ENCODE measurements at places on chromosomes 5 and 9.

GRCh38 chr5:163544836-163545235 lies 39.4 kb downstream of the MAT2B start:
- H3K36me3 ChIP-seq: no peaks in the 10 kb centered on the region
- no peaks in the 10 kb centered on the region for H3K4me1 ChIP-seq
- DNase-seq: no peak
- H3K27ac ChIP-seq: no peak overlapping the region

- H3K4me3 ChIP-seq: no peak overlapping the region
- DNase-seq: no peak
- peaks cover 9% of the 10 kb centered on the region for H3K4me1 ChIP-seq
- no peaks in the 10 kb centered on the region for H3K36me3 ChIP-seq
- no peaks in the 10 kb centered on the region for H3K27me3 ChIP-seq
- no peak overlapping the region for H3K27ac ChIP-seq
Measured at GRCh38 chr9:93829271-93830011, 125.7 kb downstream of the BARX1 start.

DNA sequence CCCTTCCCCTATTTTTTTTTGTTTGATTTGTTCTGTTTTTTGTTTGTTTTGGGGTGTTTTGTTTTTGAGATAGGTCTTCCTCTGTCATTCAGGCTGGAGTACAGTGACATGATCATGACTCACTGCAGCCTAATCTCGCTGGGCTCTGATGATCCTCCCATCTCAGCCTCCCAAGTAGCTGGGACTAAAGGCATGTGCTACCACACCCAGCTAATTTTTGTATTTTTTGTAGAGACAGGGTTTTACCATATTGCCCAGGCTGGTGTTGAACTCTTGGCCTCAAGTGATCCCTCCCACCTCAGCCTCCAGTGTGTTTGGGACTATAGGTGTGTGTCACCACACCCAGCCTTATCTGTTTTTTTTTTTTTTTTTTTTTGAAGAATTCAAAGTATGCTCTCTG lies 605.4 kb downstream of the DNAH5 start:
- H3K27me3 ChIP-seq: no peaks in the 10 kb centered on the region
- H3K36me3 ChIP-seq: no peaks in the 10 kb centered on the region
- no peaks in the 10 kb centered on the region for H3K4me1 ChIP-seq

GRCh38 chr5:78293851-78294247 lies 649 bp downstream of the AP3B1 start:
- H3K27ac ChIP-seq: peak overlapping the region; percentile 91
- no peaks in the 10 kb centered on the region for H3K36me3 ChIP-seq
- H3K4me3 ChIP-seq: peak overlapping the region; percentile 99

GRCh38 chr9:108197008-108197365 lies 658.8 kb downstream of the ACTL7B start:
- DNase-seq: no peak
- H3K4me1 ChIP-seq: no peaks in the 10 kb centered on the region
- H3K4me3 ChIP-seq: no peak overlapping the region
- no peaks in the 10 kb centered on the region for H3K27me3 ChIP-seq

DNA sequence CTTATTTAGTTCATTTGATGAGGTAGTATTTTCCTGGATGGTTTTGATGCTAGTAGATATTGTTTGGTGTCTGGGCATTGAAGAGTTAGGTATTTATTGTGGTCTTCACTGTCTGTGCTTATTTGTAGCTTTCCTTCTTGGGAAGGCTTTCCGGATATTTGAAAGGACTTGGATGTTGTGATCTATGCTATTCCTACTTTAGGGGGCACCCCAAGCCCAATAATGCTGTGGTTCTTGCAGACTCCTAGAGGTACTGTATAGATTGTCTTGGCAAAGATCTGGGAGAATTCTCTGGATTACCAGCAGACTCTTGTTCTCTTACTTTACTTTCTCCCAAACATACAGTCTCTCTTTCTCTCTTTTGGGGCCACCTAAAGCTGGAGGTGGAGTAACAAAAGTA lies 315.7 kb downstream of the MAT2B start:
- H3K27me3 ChIP-seq: no peaks in the 10 kb centered on the region
- no peak overlapping the region for H3K4me3 ChIP-seq
- no peaks in the 10 kb centered on the region for H3K36me3 ChIP-seq
- no peak overlapping the region for H3K27ac ChIP-seq

GRCh38 chr5:120609570-120609969 lies 145.5 kb downstream of the PRR16 start:
- no peak for DNase-seq
- no peak overlapping the region for H3K27ac ChIP-seq
- no peak overlapping the region for H3K4me3 ChIP-seq

- H3K27me3 ChIP-seq: no peaks in the 10 kb centered on the region
- DNase-seq: no peak
- H3K4me3 ChIP-seq: no peak overlapping the region
- H3K36me3 ChIP-seq: no peaks in the 10 kb centered on the region
- H3K4me1 ChIP-seq: peaks cover 57% of the 10 kb centered on the region
Measured at GRCh38 chr5:125408448-125409233, 662.2 kb upstream of the ZNF608 start.

- no peak for DNase-seq
- H3K4me1 ChIP-seq: peaks cover 51% of the 10 kb centered on the region
- no peaks in the 10 kb centered on the region for H3K27me3 ChIP-seq
- no peak overlapping the region for H3K27ac ChIP-seq
Measured at GRCh38 chr9:129453734-129454133, 167.2 kb downstream of the C9orf50 start.

DNA sequence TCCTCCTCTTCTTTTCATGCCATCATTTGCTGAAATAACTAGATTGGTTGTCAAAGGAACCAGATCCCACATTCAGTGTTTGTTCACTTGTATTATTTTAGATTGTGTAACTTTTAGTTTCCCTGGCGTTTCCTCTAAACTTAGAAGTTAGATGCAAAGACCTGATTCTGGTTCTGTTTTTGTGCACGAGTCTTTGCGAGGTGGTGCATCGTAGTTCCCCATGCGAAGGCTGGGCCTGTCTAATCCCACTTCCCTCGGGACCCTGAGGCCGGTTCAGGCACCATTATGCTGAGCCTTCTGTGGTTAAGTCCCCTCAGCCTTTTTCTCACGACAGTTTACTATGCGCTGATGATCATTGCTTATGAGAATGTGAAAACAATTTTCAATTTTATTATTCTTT lies 219.1 kb upstream of the OTULINL start:
- no peaks in the 10 kb centered on the region for H3K27me3 ChIP-seq
- no peaks in the 10 kb centered on the region for H3K4me1 ChIP-seq
- H3K4me3 ChIP-seq: no peak overlapping the region
- H3K36me3 ChIP-seq: peaks cover 44% of the 10 kb centered on the region
- DNase-seq: no peak

- no peaks in the 10 kb centered on the region for H3K27me3 ChIP-seq
- H3K36me3 ChIP-seq: no peaks in the 10 kb centered on the region
- H3K4me3 ChIP-seq: no peak overlapping the region
- DNase-seq: no peak
- no peak overlapping the region for H3K27ac ChIP-seq
- H3K4me1 ChIP-seq: no peaks in the 10 kb centered on the region
Measured at GRCh38 chr9:3676766-3677165, 151.0 kb upstream of the RFX3 start.

- H3K4me3 ChIP-seq: no peak overlapping the region
- DNase-seq: no peak
- peaks cover 92% of the 10 kb centered on the region for H3K4me1 ChIP-seq
- H3K36me3 ChIP-seq: no peaks in the 10 kb centered on the region
Measured at GRCh38 chr9:2027543-2028160, 12.5 kb downstream of the SMARCA2 start.

- no peaks in the 10 kb centered on the region for H3K27me3 ChIP-seq
- no peak for DNase-seq
- H3K4me1 ChIP-seq: no peaks in the 10 kb centered on the region
- no peak overlapping the region for H3K27ac ChIP-seq
Measured at GRCh38 chr9:78073722-78074121, 42.1 kb upstream of the GNAQ start.

DNA sequence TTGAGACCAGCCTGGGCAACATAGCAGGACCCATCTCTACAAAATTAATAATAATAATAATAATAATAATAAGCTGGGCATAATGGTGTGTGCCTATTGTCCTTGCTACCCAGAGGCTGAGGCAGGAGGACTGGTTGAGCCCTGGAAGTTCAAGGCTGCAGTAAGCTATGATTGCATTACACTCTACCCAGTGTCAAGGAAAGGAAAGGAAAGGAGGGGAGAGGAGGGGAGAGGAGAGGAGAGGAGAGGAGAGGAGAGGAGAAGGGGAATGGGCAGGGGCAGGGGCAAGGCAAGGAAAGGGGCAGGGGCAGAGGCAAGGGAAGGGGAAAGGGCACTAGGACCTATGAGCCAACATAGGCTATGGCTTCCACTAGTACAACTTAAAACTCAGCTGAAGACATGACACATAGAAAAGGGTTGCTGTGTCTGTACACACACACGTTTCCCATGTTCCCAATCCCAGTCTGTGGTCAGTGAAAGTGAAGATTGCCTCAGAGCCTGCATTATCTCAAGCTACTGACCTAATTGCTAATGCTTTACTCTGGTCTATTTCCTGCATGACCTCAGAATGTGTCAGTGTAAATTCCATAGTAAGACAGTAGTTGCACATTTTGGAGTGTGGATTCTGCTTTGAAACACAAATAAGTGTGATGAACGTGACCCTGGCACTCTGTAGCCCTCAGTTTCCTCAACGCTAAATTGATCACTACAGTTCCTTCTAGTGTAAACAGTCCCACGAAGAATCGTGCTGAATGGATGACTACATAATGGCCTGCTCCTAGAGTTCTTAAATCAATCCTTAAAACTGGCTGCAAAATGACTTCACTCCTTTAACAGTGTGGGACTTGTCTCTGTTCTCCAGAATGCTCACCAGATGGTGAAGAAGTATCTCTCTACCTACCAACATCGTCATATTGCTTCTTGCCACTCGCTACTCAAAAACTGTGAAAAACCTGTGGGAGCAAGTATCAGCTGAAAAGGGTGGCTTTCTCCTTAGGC lies 497.0 kb downstream of the RAB3C start:
- H3K4me1 ChIP-seq: no peaks in the 10 kb centered on the region
- H3K36me3 ChIP-seq: no peaks in the 10 kb centered on the region

DNA sequence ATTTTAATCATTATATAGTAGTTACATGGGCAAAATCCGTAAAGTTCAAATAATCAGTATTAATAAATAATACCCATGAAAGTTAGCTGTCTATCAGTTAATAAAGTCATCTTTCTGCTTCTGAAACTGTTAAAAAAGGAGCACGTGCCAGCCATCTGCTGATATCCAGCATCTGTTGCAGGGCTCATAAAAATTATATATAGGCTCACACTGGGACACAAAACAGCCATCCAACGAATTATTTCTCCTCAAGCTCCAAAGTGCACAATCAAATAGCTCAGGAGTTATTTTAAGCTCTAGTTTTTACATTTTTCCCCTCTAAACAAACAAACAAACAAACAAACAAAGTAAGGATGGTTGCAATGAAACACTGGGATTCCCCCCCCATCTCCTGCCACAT lies 48.3 kb downstream of the MRPS27 start:
- no peak overlapping the region for H3K4me3 ChIP-seq
- no peaks in the 10 kb centered on the region for H3K27me3 ChIP-seq
- DNase-seq: no peak
- no peak overlapping the region for H3K27ac ChIP-seq
- no peaks in the 10 kb centered on the region for H3K36me3 ChIP-seq

GRCh38 chr9:70470050-70471015 lies 55.9 kb upstream of the KLF9 start:
- no peak overlapping the region for H3K4me3 ChIP-seq
- H3K36me3 ChIP-seq: no peaks in the 10 kb centered on the region
- H3K27ac ChIP-seq: peak overlapping the region; percentile 75

DNA sequence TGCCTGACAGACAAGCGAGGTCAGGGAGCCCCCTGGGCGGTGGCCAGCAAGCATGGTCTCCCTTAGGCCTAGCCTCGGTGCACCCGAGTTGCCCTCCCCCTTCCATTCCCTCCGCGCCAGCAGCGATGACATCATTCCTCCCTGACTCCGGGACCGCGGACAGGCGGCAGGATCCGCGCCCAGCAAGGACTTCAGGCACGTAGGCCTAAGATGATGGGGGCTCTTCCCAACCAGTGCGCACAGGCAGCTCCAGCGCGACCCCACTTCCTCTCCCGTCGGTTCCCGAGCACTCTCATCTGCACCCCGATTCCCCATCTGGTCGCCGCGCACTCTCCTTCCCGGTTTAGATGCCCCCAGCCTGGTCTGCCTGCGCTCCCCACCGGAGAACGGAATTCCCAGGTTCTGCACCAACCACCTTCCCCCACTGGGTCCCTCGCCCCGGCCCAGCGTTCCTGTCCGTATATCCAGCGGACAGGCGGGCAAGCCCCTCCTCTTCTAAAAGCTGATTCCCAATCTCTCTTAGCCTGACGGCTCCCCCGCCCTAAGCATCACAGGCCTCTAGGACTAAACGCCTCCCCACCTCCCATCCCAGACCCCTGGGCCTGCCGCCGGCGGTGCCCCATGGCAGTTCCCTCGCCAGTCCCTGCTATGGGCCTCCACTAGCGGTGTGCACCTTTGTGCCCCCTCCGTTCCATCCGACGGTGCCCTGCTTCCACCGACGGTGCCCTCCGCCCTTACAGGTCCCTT lies 931 bp downstream of the FAM219A start:
- peaks cover 29% of the 10 kb centered on the region for H3K4me1 ChIP-seq
- no peaks in the 10 kb centered on the region for H3K27me3 ChIP-seq
- H3K36me3 ChIP-seq: no peaks in the 10 kb centered on the region

GRCh38 chr9:36855448-36856315 lies 178.4 kb downstream of the PAX5 start:
- no peak overlapping the region for H3K4me3 ChIP-seq
- no peak for DNase-seq
- H3K4me1 ChIP-seq: peaks cover 5% of the 10 kb centered on the region
- H3K27me3 ChIP-seq: no peaks in the 10 kb centered on the region

DNA sequence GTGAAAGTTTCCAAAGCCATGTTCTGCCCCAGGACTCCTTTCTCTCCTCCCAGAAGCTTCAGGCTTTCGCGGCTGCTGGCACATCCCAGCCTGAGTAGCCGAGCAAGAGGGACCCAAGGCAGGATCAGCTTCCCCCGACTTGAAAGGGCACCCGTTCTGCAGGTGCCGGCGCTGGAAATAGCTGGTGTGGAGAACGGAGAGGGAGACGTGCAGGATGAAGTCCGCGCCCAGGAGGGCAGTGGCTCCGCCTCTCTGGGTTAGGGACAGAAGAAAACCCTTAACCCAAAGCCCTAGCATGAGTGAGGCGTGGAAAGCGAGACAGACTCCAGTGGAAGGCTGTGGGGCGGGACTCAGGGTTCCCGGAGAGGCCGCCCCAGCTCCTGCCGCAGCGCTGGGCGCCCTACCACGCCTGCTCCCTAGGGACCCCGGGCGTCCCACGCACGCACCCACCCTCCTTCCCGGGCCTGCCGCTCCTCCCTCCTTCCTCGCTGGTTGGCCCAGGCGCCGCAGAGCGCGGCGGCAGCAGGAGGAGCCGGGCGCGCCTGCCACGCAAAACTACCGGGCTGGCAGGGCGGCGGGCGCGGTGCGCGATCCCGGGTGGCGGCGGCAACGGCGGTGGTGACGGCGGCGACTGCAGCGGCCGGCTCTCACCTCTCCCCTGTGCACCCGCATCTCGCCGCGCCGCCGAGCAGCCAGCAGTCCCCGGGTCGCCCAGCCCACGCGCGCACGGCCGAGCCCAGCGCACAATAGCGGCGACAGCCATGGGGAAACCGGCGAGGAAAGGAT lies at the start of gene SLC1A1:
SLC1A1 (plus strand) TSS at position 550 of the 786 bp plus-strand sequence; CDS start at position 762, 212 bp downstream.
- no peak for DNase-seq
- no peaks in the 10 kb centered on the region for H3K36me3 ChIP-seq
- peak within 1 kb of the TSS; percentile 82 for H3K4me3 ChIP-seq
- H3K27me3 ChIP-seq: no peaks in the 10 kb centered on the region
- peak within 1 kb of the TSS; percentile 68 for H3K27ac ChIP-seq
- H3K4me1 ChIP-seq: peaks cover 24% of the 10 kb centered on the region

- no peak overlapping the region for H3K4me3 ChIP-seq
- no peaks in the 10 kb centered on the region for H3K36me3 ChIP-seq
- H3K27me3 ChIP-seq: no peaks in the 10 kb centered on the region
- DNase-seq: no peak
Measured at GRCh38 chr5:169356811-169357210, 55.9 kb upstream of the SLIT3 start.
